ENCODE measurements at places on chromosomes 3 and 15.

DNA sequence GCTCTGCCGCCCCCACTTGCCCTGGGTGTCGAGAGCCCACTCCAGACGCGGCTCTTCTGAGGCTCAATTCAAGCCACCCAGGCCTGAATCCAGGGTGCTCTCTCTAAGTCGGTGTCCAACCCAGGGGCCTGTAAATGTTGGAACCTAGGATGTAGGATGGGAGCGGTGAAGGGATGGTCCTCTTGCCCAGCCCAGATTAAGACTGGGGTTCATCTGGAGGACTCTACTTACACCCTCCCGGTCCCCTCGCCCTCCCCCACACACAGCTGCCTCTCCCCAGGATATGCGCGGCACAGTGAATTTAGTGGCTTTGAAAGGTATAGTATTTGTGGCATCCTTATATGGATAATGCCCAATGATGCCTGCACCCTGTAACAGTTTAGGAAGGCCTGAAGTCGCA, 822 bp upstream of the FBN1 start:
- no peak for DNase-seq

GRCh38 chr3:148866261-148866660, 1.2 kb downstream of the CPA3 start:
- DNase-seq, result no peak

DNA sequence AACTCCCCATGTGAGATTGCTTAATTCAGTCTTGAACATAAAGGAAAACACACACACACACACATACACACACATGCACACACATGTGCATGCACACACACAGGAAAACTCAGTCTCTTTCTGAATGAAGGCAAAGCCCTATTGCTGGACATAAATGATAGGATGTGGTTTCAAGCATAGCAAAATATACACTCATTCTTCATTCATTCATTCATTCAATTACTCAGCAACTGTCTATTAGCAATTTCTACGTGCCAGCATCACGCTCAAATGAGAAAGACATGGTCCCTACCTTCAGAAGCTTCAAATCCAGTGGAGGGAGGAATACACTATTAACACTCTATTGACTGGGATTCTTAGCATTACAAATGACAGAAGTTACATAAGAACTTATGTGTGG, 41.8 kb upstream of the UBE2E2 start:
- DNase-seq, result no peak

DNA sequence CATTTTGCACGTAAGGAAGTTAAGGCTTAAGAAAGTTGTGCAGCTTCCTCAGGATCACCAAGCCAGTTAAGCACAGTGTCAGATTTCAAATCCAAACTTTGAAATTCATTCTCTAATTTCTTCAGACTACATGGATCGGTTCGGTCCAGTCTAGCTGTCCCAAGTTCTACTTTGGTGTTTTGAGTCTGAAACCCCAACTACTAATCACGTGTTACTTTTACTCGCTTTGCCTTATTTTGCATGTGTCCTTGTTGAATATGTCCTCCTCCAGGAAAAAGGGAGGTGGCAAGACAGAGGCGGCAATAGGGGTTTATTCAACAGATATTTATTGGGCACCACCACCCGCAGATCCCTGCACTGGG, 522 bp upstream of the GXYLT2 start:
- DNase-seq, result no peak

DNA sequence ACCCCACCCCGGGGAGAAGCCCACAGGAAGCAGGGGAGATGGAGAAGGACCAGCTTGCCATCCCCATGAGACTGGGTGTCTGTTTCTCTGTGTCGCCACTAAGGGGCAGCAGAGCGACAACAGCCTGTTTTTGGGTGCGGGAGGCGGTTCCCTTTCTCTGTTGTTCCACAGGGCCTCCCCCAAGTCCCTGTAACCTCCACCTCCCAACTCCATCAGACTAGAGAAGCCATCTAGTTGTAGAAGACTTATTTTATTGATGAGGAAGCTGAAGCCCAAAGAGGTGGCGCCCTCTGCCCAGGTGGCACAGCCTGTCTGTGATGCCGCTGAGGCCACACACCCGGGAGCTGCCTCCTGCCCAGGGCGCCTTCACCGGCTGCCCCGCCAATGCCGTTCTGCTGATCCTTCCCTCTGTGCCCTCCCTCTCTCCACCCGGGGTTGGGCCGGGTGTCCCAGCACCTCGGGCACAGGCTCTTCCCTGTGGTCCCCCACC, 3.9 kb upstream of the CCDC9B start:
- DNase-seq, result peak; percentile 40

DNA sequence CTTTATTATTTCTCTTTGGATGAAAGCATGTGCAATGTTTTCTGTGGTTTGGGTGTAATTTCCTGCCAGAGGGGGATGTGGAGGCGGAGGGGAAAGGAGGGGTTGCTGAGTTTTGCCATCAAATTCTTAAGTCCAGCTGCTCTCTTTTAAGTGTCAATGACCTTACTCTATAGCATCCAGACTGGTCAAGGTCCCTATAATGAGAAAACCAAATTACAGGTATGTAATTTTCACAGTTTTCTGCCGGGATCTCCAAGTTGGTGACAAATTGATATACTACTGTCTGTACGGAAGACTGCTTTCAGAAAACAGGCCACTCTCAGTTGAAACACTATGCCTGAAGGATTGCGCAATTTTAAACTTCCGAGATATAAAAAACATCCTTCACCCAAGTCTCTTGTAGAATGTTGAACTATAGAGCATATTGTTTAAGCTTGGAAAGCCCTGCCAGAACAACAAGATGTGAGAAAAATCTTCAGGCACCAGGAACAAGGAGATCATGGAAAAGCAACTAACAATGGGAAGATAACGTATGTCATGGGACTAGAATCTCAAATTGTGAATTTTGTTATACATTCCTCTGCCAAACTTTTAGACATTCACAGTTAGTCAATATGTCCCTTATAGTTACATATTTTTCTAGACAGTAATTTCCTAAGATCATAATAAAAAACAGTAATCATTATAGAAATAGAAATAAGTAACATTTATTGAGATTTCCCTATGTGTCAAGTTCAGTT, 300.7 kb upstream of the SATB1 start:
- DNase-seq, result no peak

DNA sequence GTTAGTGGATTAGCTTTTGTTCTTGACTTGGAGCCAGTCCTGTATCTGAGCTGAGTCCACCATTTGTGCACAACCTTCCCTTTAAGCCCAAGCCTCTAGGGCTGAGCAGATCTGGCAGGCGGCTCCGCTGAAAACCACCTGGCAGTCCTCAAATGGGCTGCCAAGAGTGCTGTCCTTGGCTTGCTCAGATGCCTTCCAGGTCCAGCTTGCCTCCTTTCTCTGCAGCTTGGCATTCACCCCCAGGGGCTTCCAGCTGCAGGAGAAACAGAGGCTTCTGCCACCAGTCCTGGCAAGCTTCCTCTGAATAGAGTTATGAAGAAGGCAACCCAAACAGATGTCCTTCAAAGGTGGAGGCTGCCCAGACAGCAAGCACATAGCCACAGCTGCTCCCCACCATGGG, 96.7 kb downstream of the LRTM1 start:
- no peak for DNase-seq

DNA sequence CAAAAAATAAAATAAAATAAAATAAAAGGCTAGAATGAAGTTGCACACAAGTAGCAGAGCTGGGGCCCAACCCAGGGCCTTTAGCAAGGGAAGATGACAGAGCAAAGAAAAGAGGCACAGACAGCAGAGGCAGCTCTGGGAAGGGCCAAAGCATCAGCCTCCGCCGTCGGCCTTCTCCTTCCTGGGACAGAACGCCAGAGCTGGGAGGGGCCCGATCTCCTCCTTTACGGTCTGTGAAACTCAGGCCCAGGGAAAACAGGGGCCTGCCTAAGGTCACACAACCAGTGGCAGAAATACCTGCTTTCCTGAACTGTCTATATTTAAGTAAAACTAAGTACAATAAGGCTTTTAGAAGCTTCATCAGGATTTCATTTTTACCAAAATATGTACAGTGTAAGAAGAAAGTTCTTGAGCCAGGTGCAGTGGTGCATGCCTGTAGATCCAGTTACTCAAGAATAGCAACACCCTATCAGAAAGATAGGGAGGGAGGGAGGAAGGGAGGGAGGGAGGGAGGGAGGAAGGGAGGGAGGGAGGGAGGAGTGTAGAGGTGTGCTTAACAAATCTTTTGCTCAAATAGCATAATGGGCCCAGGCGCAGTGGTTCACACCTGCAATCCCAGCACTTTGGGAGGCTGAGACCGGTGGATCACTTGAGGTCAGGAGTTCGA, 43.0 kb upstream of the MUC4 start:
- DNase-seq, result no peak

DNA sequence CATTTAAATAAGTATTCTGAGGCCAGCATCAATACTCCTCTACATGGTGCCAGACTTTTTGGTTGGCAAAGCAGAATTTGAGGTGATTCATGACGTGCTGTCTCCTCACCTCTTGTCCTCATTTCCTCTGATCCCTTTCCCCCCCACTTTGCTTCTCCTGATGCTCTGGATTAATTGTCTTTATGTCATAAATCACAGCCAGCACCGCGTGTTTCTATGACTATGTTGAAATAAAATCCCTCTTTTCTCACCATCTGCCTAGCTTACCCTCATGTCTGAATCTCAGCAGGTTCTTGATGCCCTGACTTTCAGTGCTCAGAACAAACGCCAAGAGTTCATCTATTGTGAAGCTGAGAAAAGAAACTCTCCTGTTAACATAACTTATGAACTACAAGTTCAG, 19.7 kb upstream of the PTPRG start:
- DNase-seq, result no peak

DNA sequence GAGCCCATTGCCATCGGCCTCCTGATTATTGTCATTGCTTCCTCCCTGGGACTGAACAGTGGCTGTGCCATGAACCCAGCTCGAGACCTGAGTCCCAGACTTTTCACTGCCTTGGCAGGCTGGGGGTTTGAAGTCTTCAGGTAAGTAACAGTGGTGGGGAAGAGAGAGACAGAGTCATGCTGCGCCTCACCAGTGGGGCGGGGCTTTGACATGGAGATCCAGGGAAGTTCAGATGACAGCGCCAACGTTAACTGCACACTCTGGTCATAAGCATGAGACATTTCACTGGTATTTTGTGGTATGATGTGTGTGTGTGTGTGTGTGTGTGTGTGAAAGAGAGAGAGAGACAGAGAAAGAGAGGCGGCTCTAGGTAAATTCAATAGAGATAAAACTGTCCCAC, 41.0 kb downstream of the AQP9 start:
- no peak for DNase-seq

GRCh38 chr3:37700466-37701248, 161.0 kb upstream of the CTDSPL start:
- no peak for DNase-seq

DNA sequence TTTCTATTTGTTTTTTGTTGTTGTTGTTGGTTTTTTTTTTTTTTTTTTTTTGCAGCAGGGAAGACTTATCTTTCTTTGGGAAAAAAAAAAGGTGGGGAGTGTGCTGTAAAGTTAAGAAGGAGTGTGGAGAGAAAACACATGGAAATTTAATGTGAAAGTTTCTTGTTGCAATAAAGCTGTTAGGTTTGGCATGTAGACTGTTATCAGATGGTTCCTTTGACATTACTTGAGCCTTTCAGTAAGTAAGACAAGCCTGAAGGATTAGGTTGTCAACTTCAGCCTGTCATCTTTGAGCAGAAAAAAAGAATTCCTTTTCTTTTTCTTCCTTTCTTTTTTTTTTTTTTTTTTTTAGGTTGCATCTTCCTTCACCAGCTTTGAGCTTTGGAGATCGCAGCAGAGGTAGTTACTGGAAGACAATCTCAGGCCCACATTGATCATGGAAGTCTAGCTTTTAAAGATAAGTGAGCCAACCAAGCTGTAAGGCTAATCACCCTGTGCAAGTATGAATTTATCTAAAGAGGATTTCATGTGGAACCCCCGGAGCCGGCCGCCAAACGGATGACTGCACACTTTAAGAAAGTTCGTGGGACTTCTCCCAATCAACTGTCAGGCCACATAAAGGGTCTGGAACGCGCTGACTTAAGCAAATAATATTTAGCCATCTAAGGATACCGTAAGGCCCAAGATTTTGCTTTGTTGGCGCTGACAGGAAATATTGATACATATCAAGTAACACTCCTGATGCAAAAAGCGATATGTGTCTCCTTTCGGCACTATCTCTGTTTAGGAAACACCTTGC, 1040.1 kb upstream of the NR2F2 start:
- no peak for DNase-seq

DNA sequence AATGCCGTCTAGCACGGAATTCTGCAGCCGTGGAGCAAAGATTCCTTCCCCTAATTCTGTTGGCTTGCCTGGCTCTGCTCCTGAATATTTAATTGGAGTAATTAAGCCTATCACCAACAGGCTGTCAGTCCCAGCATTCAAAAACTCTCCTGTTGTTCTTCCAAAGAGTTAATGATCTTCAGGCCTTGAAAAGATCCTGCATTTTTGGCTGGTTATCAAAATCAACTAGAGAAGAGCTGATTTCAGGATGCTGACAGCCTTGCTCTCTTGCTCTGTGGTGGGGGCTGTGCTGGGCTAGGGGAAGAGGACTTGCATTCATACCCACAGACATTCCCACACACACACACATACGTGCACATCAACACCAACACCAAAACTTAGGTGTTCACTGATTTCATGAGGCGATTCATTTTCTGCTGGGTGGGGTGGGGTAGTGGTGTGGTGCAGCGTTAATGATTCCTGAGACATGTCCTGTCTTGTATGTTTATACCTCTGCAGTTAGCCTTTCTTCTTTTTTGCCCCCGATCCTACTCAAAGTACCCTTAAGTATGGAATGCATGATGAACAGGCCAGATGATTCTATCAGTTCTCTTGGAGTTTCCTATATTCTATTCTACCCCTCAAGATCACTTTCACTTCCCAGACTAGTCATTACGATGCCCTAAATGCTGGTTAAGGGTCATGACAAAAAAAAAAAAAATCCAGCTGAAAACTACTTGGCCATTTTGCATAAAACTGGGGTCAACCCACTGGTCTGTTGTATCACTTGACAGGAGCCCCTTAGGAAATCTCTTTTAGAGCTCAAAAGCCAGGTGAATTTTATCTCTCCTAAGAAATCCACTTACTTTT, 42.3 kb downstream of the CPN2 start:
- DNase-seq, result no peak

DNA sequence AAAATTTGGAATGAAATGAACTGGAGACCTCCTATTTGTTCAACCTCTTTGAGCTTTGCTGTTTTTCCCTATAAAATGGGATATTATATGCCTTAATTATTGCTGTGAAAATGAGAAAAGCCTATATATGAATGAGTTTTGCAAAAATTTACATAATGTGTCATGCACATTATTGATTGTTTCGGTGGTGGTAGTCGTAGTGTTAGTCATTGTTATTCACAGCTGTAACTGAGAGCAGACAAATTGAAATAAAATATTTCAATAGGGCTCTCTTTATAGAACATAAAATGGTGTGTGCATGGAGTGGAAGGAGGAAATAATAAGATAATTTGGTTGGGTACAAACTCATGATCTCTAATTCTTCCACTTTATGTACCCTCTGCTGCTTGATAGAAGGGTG, 153.7 kb upstream of the GADL1 start:
- no peak for DNase-seq

- DNase-seq, result no peak
Observed at GRCh38 chr3:18071833-18072232, 329.4 kb upstream of the TBC1D5 start.

GRCh38 chr3:44887101-44887500, 12.7 kb downstream of the TGM4 start:
- DNase-seq, result no peak

All from amniotic stem cell (primary cell).